ENCODE measurements at places on chromosomes 3 and 15.

- DNase-seq = no peak
Observed at GRCh38 chr3:167521006-167521355, 47.1 kb upstream of the SERPINI2 start.

DNA sequence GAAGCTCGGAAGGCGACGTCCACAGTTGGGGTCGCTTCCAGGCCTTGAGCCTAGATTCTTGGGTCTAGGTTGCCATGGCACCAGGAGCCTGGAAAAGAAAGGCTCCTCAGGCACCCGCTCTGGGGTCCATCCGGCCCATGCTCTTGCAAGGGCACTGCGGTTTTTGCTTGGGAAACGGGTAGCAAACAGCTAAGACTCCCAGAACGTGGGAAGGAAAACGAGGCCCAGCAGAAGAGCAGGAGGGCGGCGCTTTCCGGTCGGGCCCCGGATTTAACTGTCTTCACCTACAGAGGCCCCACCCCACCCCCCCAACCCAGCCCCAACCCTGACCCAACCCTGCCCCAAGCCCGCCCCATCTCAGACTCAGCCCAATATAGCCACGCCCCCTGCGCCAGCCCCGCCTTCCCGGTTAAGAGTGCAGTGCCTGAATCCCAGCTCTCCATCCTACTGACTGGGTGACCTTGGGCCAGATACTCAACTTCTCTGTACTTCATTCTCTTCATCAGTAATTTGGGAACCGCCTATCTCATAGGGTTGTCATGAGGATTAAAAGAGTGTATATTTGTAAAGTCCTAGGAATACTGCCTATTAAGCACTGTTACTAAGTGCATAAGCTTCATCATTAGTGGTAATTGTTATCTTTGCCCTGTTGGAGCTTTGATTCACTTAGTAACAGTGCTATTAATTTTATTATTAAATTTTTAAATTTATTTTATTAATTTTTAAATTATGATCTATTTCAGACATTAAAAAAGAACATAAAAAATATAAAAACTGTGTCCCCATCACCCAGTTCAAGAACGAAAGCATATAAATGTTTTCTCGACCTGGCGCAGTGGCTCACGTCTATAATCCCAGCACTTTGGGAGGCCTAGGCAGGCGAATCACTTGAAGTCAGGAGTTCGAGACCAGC lies 28.4 kb upstream of the SMAD6 start:
- no peak for DNase-seq

DNA sequence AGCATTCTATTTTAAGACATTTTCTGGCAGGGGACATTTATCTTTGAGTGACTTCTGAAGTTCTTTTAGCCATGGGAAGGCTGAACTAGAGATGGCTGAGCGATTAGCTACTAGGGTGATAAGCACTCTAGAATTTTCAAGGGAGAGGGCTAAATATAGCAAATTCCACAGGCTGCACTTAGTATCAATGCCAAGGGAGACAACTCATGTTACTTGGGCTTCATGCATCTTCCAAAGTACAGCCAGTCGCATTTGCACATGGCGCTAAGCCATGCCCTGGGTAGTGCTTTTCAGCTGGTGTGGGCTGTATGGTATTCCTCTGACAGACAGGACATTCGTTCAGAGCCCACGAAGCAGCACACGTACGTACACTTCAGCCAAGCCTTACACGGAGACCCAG lies 69.6 kb downstream of the RYR3 start:
- no peak for DNase-seq

GRCh38 chr3:42177801-42178150 lies 86.6 kb downstream of the TRAK1 start:
- no peak for DNase-seq

DNA sequence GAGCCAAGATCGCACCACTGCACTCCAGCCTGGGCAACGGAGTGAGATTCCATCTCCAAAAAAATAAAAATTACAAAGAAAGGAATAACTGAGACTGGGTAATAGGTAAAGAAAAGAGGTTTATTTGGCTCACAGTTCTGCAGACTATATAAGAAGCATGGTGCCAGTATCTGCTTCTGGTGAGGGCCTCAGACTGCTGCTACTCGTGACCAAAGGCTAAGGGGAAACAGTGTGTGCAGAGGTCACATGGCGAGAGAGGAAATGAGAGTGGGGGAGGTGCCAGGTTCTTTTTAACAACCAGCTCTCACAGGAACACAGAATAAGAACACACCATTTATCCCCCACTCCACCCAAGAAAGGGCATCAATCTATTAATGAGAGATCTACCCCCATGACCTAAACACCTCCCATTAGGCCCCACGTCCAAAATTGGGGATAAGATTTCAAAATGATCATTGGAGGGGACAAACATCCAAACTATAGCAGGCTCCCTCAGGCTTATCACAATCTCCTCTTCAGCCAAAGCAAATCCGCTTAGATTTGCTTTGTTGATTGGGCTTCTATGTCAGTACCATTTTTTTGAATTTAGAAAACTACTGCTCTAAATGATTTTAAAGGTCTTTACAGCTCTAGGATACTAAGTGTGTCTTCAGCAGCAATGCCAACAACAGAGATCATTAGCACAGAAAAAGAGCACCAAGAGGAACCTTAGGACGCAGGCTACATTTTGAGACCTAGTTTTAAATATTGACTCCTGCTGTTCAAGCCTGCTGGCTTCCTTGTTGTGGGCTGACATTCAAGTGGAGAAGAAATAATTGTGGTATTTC lies 84.2 kb upstream of the TBL1XR1 start:
- DNase-seq = no peak

DNA sequence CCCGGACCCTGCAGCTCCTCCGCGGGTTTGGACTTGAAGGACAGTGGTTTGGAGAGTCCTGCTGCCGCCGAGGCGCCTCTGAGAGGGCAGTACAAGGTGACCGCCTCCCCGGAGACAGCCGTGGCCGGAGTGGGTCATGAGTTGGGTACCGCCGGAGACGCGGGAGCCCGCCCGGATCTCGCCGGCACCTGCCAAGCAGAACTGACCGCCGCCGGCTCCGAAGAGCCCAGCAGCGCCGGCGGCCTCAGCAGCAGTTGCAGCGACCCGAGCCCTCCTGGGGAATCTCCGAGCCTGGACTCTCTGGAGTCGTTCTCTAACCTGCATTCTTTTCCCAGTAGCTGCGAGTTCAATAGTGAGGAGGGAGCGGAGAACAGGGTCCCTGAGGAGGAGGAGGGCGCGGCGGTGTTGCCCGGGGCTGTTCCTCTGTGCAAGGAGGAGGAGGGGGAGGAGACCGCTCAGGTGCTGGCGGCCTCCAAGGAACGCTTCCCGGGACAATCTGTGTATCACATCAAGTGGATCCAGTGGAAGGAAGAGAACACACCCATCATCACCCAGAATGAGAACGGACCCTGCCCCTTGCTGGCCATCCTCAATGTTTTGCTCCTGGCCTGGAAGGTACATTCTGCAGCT lies 634 bp downstream of the MINDY2 start:
- DNase-seq = peak; percentile 4

- DNase-seq = no peak
Observed at GRCh38 chr3:54120657-54121413, 1.5 kb upstream of the CACNA2D3 start.

DNA sequence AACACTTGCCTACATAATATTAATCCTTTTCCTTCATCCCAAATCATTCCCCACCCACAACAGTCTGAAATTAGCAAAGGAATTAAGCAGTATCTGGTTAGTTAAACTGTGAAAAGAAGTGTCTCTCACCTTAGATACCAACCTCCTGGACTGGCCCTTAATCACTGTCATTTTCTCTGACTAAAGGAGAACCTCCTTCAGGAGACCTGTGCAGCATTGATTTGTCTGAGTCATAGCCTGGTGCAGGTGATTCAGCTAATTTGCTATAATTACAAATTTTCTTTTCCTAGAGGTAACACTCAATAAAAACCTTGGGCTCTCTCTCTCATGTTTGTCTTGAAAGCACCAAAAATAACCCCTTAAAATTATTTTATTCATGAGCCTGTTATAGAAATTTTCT lies 279.8 kb upstream of the SEMA6D start:
- no peak for DNase-seq

GRCh38 chr15:57570994-57571393 lies 20.7 kb upstream of the MYZAP start:
- no peak for DNase-seq

GRCh38 chr3:128349963-128350599 lies 116.6 kb downstream of the DNAJB8 start:
- no peak for DNase-seq

GRCh38 chr3:140727886-140728285 lies 50.0 kb downstream of the TRIM42 start:
- no peak for DNase-seq

DNA sequence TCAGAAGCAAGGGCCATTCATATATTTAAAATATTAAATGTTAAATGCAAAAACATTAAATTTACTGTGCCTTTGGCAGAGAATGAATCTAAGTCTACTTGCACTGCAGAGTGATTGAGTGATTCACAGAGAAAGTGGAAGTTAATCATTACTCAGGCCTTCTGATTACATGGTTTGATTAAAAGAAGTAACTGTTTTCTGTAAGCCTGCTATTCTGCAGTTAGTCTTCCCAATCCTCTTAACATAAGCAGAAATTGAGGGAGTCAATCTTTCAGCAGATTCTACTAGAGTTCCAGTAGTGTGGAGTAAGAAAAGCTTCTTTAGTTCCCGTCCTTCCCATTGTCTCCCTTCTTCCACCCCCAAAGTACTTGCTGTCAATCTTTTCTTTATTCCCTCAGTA lies 1.5 kb downstream of the NLGN1 start:
- DNase-seq = no peak

GRCh38 chr15:85831415-85832113 lies 36.8 kb upstream of the KLHL25 start:
- no peak for DNase-seq

GRCh38 chr15:28975766-28976179 lies 90.0 kb downstream of the APBA2 start:
- DNase-seq = peak; percentile 70

GRCh38 chr3:38549082-38549481 lies 52.9 kb downstream of the EXOG start:
- no peak for DNase-seq

DNA sequence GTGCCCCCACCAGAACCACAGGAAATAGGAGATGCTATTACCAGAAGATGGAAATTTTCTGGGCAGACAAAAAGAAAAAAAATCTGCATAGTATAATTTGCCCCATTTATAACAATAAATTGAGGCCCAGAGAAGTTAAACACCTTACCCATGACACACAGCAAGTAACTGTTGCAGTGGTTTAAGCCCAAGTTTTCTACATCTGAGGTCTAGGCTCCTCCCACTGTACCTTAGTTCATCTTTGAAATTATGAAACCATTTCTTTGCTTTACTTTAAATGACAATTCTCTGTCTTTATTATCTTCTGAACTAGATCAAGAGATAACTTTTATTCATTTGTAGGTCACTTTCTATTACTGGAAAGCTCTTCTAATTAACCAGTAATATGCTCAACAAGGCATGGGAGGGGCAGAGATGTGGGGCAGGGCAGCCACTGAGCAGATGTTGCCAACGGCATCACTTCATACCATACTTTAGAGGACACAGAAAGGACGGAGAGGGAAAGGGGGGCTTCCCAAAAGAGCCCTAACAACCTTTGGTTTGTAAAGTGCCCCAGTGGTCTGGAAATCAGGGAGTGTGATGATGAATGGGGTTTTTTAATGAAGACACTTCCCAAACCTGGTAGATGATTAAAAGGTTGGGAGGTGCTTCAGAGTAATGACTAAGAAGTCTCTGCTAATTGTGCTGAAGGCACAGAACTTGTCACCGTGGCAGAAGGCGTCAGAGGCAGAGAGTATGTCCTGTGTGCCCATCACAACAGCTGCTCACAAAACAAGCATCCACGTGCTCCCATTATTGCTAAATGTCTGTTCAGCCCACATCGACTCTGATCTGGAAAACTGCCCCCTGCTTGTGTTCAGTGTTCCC lies 342.5 kb downstream of the SHQ1 start:
- no peak for DNase-seq

GRCh38 chr3:172106989-172107388 lies 67.6 kb downstream of the FNDC3B start:
- peak; percentile 52 for DNase-seq

DNA sequence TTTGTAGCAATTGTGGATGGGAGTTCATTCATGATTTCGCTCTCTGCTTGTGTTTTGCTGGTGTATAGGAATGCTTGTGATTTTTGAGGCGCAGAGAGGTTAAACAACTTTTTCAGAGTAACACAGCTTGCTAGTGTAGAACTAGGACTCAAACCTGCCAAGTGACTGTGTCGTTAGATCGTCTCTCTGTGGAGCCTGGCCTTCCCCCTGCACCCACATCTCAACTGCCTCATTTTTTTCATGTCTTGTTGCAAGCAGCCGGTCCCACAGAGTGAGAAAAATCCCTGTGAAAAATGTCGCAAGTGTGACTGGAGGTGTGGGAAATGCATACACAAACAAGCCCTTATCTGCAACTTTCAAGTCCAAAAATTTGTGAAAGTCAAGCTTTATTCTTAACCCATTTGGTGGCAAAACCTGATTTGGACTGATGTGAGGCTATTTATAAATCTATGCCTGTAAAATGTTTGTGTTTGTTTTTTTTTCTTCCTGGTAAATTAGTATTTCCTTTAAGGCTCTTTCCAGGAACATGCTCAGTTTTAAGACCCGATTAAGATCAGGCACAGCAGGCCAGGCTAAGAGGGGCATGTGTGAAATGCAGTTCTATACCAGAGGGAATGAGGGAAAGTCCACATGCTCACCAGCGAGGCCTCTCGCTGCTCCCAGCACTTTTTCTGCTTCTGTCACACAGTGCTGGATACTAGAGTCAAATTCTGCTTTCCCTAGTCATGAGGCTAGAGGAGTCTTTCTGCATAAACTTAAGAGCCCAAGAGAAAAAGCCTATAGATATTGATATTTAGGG lies 25.8 kb downstream of the ST6GAL1 start:
- DNase-seq = no peak

DNA sequence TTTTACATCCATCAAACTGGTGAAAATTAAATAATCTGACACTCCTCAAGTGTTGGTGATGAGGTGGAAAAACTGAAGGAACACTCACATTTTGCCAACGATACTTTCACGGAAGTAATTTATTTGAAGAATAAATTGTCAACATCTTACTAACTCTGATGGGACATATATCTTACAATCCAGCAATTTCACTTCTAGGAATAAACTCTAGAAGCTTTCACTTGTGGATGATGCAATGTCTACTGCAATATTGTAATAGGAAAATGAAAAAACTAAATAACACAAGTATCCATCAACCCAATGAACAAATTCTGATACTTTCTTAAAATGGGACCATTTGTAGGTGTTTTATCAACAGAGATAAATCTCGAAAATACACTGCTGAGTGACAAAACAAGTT lies 16.2 kb upstream of the LIPC start:
- no peak for DNase-seq

DNA sequence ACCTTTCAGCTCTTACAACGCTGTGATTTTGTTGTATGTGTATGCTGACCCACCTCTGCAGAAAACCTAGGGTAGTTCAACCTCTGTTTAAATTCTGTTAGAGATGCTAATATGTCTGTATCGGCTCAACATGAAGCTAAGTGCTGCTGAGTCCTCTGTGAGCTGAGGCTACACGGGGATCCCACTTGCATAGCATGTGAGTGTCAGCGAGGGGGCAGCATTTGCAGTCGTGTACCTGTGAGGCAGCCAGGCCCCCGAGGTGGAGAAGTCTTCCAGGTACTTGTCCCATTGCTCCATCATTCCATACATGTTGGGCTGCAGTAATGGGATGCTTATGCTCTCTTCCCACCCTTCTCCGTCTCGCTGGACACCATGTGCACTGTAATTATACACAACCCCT lies 3.7 kb downstream of the MKRN2OS start:
- DNase-seq = no peak
